ENCODE measurements at places on chromosomes 3 and 15.

DNA sequence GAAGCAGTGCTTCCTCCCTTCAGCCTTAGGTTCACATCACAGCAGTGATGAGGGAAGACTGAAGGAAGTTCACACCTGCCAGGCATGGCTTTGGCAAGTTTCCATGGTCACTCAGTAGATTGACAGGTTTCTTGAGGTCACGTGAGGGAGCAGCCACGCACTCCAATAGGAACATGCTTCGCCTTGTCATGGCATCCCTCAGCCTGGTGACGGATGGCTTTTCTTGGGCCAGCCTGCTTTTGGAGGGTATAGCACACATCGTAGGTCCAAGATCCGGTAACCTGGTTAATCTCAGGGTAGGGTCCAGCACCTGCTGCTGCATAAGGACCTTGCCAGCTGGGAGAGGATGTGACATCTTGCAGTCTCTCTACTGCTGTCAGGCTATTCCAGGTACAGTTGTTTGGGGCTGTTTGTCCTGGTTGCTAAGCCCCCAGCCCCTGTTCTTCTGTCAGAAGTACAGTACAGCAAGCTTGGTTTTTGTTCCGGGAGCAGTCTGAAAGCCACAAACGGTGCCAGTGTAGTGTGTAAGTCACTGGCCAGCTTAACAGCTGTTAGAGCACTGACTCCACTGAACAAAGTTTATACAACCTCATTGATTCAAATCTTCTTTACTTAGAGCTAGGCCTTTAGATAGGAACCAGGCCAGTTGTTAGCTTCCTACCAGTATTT is 42.3 kb downstream of the PSMD6 start:
- no peak for DNase-seq

DNA sequence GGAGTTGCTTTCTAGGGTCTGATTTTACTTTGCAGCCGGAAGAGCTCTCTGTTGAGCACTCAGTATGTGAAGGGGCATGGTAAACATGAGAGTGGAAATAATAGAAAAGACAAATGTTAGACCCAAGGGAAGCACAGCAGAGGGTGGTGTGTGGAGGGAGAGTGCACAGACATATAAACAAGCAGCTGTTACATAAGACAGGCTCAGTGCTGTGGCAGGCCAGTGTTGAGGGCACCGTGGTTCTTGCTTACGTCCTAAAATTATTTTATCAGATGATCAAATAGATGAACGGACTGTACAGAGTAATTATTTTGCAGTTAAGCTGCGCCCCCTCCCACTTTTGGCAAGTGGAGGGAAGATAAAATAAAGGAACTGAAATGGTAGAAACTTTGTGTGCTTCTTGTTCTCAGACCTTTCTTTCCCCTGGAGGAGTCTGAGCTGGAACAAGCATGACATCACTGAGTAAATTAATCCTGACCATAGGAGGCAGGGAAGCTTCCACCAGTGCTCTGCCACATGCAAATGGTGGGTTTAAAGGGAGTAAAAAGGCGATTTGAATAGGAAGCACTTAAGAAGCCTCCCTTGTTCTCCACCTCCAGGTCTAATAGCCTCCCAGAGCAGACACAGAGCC is 205.6 kb downstream of the IL20RB start:
- DNase-seq, result no peak

DNA sequence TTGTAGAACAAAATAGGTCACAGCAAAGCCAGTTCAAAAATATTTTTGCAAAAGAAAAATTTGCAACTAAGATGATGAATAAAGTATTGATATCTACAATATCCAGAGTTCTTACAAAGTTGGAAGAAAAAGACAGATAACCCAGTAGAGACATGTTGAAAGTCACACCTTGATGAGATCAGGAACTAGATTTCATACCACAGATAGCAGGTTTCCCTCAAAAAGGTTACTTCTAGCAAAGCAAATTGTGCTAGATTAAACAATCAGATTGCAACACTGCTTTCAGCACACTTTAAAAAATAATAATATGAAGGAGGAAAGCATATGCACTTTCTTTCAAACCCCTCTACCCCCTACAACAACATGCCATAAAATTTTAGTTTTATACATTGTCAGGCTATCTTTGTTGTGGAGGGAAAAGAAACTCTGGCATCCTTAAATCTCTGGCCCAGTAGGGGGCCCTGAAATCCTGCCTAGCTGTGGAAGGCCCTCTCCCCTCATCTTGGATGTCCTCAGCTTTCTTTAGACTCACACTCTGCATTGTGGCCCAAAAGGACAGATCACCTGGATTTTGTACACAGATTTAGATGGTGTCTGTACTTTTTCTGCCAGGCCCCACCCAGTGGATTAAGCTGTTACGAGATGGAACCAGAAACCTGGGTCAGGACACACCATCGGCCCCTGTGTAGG is 50.9 kb downstream of the CCR3 start:
- no peak for DNase-seq

DNA sequence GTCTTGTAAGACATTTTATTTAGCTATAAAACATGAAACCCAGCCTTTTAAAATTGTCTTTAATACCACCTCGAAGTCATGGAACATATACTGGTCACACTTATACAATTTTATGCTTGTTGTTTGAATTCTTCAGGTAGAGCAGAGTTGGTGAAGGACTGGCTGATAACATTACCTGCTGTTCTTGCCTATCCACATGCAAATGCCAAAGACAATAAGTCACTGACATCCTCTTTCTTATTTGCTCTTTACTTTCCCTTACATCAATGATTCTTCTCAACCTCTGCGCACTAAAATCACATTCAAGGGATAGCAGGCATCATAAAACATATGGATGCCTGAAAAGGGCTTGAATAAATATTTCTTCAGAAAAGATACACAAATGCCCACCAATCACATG is 392.5 kb upstream of the ATP11B start:
- no peak for DNase-seq
